ENCODE measurements at places on chromosomes 3 and 15.

DNA sequence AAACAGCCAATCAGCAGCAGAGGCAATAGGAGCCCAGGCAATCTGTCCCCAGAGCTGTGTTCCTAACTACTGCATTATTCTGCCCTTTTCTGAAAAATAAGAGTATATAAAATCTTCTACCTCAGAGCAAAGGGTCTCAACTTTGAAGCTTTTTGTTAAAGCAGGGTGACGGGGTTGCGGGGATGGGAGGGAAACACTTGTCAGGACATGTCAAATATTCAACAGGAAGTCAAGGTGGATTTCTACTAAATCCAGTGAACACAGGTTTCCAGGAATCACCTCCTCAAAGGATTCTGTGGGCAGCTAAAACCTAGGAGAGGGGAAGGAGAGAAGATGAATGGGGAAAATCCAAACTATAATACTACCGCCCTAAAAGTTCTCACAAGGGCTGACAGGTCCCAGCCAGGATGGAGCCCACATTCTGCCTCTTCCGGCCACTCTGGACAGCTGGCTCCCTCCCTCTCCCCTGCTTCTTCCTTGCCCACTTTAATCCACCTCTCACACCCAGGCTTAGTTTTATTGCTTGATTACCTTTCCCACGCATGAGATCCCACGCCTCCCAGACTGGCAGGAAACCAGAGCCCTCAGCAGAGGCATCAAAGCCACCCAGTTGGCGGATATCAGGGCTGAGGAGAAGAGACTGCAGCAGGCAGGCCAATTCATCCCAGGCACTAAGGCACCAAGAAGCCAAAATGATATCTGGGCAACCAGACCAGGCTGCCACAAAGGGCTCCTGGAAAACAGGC is 77.2 kb downstream of the OSBPL10 start:
- DNase-seq: no peak

GRCh38 chr3:535566-536416 is 339.2 kb downstream of the CHL1 start:
- DNase-seq: no peak

GRCh38 chr3:74592359-74592758 is 22.1 kb downstream of the CNTN3 start:
- DNase-seq: no peak

- DNase-seq: peak; percentile 26
These were observed 123.4 kb upstream of the MB21D2 start for GRCh38 chr3:193040836-193041672.

DNA sequence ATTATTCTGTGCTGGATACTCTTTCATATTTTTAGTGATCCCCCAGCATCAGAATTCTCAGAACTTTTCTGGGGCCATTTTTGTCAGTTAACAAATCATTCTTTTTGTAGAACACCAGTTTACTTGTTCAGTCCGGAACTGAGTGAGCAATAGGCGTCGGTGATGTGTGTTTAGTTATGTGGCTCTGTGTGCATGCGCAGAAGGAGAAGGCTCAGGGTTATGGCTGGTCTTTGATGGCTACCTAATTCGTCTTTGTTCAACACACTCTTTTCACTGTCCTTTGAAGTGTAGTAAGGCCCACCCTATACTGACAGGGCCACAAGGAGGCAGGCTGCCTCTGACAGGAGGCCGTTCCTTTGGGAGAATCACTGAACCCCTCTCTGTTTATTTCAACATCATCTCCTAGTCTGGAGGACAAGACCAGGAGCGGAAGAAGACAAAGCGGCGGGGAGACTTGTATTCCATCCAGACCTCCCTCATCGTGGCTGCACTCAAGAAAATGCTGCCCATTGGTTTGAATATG is 158.2 kb upstream of the CHRM5 start:
- DNase-seq: no peak

GRCh38 chr15:100929641-100930042 is 10.5 kb downstream of the LRRK1 start:
- no peak for DNase-seq

DNA sequence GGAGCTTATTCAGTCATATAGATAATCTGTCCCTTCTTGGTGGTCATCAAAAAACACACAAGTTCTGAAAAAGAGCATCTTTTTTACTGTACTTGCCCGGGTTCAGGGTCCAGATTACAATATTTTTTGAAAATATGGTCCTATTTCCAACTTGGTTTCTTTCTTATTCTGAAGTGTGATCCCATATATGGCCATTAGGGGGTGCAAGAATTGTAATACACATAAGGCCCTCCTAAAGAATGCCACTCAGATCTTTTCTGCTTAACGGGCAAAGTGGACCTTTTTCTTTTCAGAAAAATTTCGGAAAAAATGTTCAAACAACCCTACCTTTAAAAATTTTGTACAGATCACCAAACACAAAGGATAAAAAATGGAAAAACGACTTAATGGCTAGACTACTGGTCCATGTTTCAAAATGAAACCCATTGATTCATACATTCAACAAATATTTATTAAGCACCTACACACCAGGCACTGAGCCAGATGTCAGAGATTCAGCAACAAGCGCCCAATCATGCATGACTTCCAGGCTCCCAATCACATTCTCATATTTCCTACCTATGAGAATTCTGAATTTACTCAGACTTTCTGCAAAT is 102.0 kb upstream of the MYRIP start:
- DNase-seq: no peak

GRCh38 chr3:61899700-61900462 is 338.5 kb downstream of the PTPRG start:
- no peak for DNase-seq

DNA sequence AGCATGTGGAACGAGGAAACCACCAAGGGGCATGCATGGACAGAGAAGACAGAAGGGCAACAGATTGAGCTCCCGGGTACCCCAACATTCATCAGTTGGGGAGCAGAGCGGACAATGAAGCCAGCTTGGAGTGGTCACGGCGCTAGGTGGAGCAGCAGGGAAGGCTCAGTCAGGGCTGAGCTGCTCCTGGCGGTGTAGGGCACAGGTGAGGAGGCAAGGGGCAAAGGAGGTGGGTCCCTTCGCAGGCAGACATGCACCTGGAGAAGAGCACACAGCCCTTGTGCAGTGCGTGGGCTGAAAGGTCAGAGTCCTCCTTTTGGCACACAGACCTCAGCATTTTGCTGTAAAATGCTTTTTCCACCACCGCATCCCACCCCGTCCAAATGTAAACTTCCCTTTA is 90.0 kb upstream of the SLC6A6 start:
- no peak for DNase-seq

DNA sequence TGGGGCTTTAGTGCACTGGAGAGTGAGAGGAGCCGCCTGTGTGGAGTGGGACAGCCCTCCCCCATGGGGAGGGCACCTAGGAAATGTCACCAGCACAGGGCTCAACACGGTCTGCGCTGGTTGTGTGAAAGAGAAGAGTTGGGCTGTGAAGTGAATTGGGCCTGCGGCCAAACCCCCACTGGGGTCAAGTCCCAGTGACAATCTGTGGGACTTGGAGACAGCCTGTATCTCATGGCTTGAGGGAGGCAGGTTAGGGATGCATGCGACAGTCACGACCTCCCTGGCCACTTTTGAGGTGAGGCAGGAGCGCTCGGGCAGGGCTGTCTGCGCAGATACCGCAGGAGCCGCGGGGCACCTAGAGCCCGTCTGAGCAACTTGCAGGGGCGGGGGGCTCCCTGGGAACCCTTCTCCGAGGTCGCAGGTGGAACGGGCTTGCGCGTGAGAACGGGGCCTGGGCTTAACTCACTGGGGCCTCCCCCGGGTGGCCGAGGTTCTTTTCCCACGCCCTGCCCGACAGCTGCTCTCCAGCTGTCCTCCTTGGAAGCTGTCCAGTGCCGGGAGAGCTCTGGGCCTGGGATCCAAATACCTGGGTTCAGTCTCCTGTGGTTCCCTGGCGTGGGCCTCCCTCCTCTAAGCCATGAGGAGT is 77.4 kb downstream of the SNRK start:
- no peak for DNase-seq

GRCh38 chr15:89309993-89310392 is 24.6 kb downstream of the POLG start:
- no peak for DNase-seq

DNA sequence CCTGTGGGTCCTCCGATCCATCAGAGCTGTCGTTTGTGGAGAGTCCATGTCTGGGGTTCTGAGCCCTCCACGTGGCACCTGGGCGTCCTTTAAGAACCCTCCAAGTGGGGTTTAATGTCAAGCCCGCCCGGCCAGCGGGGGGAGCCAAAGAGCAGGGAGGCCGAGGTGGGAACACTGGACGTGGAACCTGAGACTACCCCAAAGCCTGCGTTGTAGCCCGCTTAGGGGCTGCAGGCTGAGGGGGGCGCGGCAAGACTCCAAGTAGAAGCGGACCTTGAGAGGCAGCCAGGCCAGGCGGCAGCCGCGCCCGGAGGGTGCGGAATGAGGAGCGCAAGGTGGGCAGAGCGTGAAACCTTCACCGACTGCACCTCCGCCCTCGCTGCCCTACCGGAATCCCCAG is 126.2 kb upstream of the ATP10A start:
- no peak for DNase-seq

Data from frontal cortex (tissue), 4 donors.